ENCODE measurements at places on chromosomes 16 and 17.
A peak's percentile ranks its signal among the peaks of the same experiment; 100 is the strongest.

- DNase-seq, result no peak
Measured at GRCh38 chr17:6772016-6772415, 4.0 kb upstream of the FBXO39 start.

DNA sequence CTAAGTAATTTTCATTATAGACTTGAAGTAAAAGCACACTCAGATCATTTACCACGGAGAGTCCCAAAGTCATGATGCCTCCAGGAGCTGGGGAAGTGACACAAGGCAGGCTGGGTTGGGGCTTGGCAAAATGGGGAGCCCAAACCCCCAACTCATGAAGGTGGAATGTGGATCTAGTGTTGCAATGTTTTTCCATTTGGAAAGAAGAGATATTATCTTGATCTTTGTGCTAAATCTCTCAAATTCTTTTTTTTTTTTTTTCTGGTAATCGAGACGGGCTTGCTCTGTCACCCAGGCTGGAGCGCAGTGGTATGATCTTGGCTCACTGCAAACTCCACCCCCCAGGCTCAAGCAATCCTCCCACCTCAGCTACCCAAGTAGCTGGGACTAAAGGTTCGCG lies 7.5 kb upstream of the KCNG4 start:
- no peak for DNase-seq

DNA sequence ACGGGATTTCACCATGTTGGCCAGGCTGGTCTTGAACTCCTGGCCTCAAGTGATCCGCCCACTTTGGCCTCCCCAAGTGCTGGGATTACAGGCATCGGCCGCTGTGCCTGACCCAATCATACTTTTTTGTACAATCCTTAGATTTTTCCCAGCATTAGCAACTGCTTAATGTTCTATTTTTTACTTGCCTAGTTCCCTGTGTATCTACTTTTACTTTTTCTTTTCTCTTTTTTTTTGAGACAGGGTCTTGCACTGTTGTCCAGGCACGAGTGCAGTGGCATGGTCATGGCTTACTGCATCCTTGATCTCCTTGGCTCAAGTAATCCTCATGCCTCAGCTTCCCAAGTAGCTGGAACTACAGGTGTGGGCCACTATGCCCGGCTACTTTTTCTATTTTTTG lies 9.5 kb downstream of the GRB2 start:
- DNase-seq, result no peak

DNA sequence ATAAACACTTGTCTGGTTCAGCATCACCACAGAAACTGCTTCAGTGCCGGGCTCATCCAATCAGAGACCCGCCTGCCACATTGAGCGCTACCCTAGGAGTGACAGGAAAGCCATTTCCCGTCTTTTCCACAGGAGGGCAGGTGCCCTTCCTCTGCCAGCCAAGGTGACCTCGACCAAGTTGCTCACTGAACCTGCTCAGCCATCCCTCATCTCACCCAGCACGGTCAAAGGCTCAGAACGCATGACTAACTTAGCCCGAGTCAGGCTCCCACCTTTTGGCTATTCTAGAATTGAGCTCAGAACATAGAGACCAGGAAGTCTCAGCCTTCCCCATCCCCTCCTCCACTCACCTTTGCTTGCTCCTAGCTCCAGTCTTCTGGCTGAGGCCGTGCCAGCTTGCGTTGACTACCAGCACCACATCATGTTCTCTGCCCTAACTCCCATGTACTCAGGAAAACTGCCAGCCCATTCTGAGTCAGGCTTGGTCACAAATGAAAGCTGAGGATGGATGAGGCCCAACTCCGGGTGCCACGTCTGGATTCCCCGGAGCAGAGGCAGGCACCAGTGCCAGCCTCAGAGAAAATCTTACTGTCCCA lies 15.6 kb downstream of the MRPS23 start:
- no peak for DNase-seq

DNA sequence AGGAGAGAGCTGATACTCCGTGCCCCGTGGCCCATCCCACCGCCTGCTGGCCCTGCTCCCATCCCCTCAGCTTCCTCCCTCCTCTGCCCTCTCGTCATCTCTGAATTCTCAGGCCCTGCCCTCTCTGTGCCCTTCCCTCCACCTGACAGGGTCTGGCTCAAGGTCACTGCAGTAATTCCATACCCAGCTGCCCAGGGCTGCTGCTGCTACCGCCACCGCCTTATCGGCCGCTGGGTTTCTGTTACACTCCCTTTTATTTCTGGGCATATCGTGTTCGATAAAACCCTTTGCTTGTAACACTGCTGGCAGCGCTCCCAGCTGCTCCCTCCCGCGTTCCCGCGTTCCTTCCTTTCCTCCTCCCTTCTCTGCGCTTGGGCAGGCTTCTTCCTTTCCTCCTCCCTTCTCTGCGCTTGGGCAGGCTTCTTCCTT lies 1.2 kb downstream of the EPN3 start:
- DNase-seq, result no peak

DNA sequence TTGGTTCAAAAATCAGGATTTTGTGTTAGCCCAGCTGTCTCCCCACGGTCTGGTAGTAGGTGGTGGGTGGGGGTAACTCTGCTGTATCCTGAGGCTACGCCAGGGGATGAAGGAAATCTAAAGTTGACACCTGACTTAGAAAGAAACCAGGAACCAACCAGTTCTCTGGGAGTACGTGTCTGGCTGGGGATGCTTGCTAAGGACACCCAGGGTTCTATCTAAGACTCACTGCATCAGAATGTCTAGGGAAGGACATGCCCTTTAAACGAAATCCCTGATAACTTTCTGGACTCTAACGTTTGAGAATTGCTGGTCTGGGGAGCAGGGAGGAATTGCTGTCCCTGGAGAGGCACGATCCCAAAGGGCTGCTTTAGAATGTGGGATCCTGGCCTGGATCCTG lies 39.2 kb upstream of the CES5A start:
- DNase-seq, result no peak

GRCh38 chr17:1946021-1946932 lies 78.9 kb downstream of the RTN4RL1 start:
- DNase-seq, result no peak

DNA sequence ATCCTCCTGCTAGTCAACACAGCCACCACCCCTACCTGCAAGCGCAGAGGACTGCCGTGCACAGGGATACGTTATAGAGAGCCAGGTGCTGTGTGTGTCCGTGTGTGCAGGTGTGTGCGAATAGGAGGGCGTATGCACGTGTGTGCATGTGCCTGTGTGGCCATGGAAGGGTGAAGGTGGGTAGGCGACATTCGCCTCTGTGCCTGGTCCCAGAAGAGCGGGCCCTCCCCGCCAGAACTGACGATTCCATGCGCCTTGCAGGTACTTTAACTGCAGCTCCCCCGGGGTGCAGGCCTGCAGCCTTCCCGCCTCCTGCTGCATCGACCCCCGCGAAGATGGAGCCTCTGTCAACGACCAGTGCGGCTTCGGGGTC lies 8.7 kb downstream of the PDE6G start:
- DNase-seq, result no peak

- DNase-seq, result no peak
Measured at GRCh38 chr17:66948061-66948750, 16.3 kb upstream of the CACNG4 start.

- DNase-seq, result no peak
Measured at GRCh38 chr16:56269281-56269680, 78.0 kb downstream of the GNAO1 start.

GRCh38 chr16:26649381-26650045 lies 417.2 kb upstream of the C16orf82 start:
- no peak for DNase-seq

DNA sequence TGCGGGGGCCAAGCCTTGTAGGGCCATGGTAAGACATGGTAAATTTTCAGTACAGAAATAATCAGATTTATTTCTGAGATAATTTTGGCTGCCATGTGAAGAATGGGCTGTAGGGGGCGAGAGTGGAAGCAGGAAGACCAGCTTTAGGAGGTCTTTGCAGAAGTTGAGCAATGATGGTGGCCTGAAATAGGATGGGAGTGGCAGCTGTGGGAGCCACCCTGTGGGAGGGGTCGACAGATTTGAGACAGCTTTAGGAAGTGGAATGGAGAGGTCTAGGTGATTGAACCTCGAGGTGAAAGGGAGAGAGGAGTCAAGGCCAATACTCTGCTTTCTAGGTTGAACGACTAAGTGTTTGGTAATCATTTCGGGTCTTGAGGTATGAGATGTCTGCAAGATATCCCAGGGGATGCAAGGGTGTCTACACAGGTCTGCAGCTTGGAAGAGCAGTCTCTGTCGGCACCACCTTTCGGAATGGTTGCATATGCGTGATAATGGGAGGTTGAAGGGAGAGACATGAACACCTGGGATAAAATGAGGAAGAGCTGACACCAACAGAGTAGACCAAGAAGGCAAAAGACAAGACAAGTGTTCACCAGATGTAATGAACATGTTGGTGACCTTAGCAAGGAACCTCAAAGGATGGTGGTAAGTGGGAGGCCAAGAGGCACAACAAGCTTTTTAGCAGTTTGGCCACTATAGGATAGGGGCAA lies 4.2 kb upstream of the ATXN7L3 start:
- no peak for DNase-seq

DNA sequence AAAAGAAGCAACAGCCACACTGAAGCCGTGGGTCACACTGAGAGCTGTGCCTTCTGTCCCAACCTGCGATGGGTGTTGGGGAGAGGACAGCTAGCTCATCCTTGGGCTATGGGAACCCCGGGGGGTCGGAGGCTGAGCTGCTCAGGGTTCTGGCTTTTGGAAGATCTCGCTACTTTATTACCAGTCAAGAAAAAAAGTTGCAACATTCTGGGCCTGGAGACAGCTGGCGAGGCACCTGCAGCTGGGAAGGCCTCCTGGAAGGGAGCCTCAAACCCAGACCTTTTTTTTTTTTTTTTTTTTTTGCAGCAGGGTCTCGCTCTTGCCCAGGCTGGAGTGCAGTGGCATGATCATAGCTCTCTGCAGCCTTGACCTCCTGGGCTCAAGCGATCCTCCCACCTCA lies 24.9 kb downstream of the TPSD1 start:
- DNase-seq, result no peak

- no peak for DNase-seq
Measured at GRCh38 chr17:41910701-41911391, 7.9 kb downstream of the ACLY start.

GRCh38 chr16:67992661-67993206 lies 6.5 kb downstream of the DPEP2 start:
- DNase-seq, result no peak

- DNase-seq, result no peak
Measured at GRCh38 chr17:70278844-70279462, 109.6 kb downstream of the KCNJ2 start.

GRCh38 chr16:74468807-74469525 lies 47.7 kb upstream of the CLEC18B start:
- DNase-seq, result no peak

GRCh38 chr16:19167710-19168370 lies at the start of gene SYT17:
Gene SYT17 (plus strand): TSS chr16:19168240. CDS start chr16:19168647, 407 bp downstream.
- DNase-seq, result peak; percentile 64

DNA sequence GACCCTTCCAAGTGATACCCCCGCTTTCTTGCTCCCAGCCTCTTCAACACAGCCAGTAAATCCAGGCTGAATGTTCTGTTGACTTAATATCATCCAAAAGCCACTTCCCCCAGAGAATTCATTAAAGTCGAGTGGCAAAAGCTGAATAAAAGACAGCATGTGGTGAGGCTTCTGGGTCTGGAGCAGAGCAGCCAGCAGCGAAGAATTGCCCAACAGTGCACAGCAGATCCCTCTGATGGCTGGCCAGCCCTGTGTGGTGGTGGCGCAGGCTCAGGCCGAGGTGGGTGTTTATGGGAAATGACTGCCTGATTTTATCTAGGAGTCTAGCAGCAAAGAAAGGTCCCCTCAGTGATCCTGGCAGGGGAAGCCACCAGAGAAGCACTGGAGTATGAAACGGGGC lies 30.3 kb upstream of the RCVRN start:
- no peak for DNase-seq

DNA sequence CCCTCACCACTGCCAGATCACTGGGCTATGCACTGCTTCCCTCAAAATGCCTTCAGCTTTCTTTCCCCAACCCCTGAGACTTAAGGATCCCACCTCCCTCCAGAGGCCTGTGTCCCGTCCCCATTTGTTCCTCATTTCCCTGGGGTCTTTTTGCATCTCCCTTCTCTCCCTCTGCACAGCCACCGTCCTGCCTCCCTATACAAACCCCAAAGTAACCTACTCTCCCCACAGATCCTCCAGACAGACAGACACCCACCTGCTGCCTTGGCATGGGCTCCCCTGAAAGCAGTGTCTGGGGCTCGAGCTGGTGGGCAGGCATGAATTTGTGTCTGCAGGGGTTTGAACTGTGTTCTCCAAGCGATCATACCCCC lies 69.4 kb upstream of the TNRC6C start:
- no peak for DNase-seq

GRCh38 chr17:9557857-9558256 lies 17.8 kb downstream of the STX8 start:
- no peak for DNase-seq

GRCh38 chr16:77581706-77582105 lies 140.6 kb upstream of the NUDT7 start:
- DNase-seq, result no peak

DNA sequence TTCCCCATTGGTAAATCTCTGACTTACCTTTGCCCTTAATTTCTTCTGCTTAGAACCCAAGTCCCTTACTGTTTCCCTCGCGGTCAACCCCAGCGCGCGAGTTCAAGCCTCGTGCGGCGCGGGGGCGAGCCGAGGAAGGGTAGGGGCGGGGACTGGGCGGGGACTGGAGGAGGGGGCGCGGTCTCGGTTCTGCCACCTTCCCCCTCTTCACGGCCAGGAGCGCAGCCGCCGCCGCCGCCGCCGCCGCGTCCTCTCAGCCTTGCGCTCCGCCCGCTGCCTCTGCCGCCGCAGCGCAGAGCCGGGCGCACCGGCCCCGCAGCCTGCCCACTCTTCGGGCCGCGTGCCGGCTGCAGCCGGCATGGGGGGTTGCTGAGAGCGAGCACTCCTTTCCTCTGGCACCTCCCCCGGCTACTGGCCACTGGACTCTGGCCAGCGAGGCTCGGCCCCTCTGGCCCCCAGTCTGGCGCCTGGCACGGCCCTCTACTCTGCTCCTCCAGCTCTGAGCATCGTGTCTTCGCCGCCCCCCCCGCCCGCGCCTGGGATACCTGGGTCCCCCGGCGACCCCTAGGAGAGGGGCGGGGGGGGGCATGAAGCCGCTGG lies at the start of gene RAPGEFL1:
Gene RAPGEFL1 (plus strand): TSS at position 196 of the 600 bp plus-strand sequence. CDS start 392 bp downstream, at position 588.
- no peak for DNase-seq

GRCh38 chr16:19997264-19997663 lies 76.4 kb downstream of the GPR139 start:
- no peak for DNase-seq

GRCh38 chr16:61295311-61295710 lies 740.9 kb downstream of the CDH8 start:
- no peak for DNase-seq

Measured in iPS DF 6.9 (cell line).